ENCODE measurements at places on chromosomes 1 and 21.

DNA sequence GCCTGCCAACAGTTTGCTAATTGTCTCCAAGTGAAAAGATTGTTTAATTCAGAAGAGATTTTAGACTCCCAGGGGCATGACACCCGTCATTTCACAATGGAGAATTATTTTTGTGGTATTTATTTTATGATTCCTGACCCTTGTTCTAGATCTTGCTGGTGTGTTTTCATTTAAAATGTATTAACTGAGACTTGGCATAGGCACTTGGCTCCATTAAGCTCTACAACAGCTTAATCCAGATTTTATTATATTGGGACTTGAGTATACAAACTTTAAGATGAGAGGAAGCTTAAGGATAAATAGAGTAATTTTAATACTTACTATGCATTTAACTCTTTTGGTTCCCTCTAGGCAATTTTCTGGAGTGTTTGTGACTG lies 101.3 kb upstream of the KCNE2 start:
- DNase-seq = no peak

DNA sequence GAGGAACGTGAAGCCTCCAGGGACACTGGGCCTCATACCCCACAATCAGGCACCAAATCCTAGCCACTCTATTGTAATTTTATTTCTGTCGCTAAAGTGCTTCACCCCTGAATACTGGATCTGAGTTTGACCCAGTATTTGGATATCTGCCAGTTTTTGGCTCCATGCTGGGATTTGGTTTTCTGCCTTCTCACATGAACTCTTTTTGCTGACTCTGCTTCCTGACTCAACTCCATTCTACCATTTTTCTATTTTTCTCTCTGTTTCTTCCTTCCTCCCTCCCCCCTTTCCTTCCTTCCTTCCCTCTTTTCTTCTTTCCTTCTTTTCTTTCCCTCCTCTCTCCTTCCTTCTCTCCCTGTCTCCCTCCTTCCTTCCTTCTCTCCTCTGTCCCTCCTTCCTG lies 151.3 kb upstream of the GJB5 start:
- no peak for DNase-seq

- DNase-seq = no peak
Observed at GRCh38 chr1:157307491-157307890, 169.3 kb upstream of the ETV3 start.

GRCh38 chr1:151720125-151720524 lies 1.2 kb upstream of the RIIAD1 start:
- DNase-seq = no peak

DNA sequence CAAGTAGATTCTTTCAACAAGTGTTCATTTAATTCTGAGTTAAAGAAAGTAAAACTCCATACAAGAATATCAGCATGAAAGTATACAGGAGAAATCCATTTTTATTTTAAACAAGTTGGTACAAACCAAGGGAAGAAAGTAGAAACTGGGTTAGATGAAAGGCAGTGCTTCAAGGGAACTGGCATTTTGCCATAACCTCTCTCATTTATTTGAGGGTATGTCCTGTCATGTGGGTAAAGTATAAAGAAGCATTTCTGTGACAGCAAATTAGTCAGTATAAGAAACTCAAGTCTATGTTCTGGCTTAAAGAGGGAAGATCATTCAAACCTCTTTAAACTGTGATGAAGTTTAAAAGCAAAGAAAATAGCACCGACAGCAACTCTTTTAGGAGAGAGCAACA lies 32.0 kb downstream of the OLFM3 start:
- no peak for DNase-seq

All from activated T-helper 2 cell treated with anti-CD3 and anti-CD28 coated beads, Interferon-gamma antibody, Interleukin-2, Interleukin-4, amounts not matched to agents 10 μg/mL and 5 μg/mL and 100 μg/mL, durations not matched to agents 14 hours and 24 hours and 36 hours (primary cell).